Bronchus fibroblast of lung (primary cell): ENCODE measurements at places on chromosomes 3 and 15. TPM values are rescaled to one million over a fixed set of nuclear protein-coding genes. Genes with fewer than 3 reads are reported as not detected.

The DPPA2 gene
- total RNA-seq: not detected in 2 replicates

The NXPE3 gene
- total RNA-seq: 18.0 and 22.3 TPM in 2 replicates

The FAM107A gene
- 1.3 TPM in 2 replicates for total RNA-seq

The SCAANT1 gene
- total RNA-seq: not detected in 2 replicates
